ENCODE measurements at places on chromosomes 1 and 21.

GRCh38 chr21:37563641-37564340 lies 197.2 kb downstream of the DYRK1A start:
- DNase-seq, result peak; percentile 81

DNA sequence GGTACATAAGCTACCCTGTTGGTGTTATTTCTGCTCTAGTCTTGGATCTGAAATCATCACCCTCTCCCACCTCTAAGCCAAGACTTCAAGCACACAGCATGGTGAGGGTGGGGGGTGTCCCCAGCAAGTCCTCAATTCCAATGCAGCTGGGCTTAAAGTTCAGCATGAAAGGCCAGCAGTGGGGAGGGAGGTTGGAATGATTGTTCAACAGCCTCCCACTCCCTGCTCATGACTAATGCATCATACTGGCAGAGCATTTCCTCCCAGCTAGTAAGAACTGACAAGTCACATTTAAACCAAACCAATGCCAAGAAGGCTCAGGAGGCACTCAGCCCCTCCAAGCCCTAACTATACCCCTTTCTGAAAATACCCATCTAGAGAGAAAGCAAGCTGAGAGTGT lies 50.1 kb downstream of the TIAM1 start:
- peak; percentile 29 for DNase-seq

DNA sequence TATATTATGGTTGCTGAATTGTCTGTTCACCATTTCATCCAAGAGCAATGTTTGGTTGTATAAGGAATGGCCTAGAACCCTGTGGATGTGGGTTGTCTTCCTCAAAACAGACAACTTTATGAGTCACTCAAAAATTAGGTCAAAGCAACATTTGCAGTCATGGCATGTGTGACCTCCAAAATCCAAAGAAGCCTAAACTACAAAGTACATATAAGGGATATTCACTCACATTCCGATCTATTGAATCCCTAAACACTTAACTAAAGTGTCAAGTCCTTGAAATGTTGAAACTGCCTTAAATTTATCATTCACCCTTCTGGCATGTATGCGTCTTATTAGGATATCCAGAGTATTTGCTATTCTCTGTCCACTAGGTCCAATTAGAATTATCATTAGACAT lies 491.5 kb downstream of the NUF2 start:
- no peak for DNase-seq

- DNase-seq, result no peak
These were observed 167.7 kb downstream of the PLPP3 start for GRCh38 chr1:56411484-56412180.
